Activated effector memory CD4-positive, alpha-beta T cell treated with Interleukin-2 at 50 U/mL for 16 hours (primary cell): ENCODE measurements at places on chromosomes 2 and 18.

DNA sequence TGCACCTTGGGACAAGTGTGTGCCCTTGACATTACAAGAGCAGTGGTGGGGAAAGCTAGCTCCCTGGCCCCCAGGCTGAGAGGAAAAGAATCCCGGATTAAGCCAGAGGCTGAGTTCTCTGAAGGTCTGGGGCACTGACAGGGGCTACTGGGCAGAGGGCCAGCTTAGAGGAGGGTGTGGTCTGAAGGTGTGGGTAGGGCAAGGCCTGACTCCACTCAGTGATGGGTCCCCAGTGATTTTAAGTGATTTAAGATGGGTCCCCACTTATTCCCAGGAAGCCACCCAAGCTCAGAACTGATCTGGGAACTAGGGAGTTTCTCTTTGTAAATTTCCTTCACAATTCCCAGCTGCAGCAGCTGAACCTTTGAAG, 8.8 kb downstream of the TMEM37 start:
- DNase-seq: no peak

DNA sequence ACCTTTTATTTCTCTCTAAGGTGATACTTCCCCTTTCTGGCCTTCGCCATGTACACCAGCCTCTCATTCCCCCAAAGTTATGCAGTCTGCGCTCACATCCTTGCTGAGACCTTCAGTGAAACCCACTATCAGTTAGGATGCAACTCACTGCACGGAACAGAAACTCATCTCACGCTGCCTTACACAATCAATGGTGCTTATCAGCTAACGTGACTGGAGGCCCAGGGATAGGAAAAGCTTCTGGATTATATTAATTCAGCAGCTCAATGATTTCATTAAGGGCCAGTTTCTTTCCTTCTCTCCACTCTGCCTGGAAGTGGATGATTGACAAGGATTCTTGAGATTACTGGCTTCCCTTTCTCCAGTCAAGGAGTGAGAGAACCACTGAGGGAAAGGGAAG, 44.8 kb downstream of the CDH2 start:
- DNase-seq: no peak

GRCh38 chr2:156182132-156182531, 150.4 kb downstream of the NR4A2 start:
- no peak for DNase-seq

DNA sequence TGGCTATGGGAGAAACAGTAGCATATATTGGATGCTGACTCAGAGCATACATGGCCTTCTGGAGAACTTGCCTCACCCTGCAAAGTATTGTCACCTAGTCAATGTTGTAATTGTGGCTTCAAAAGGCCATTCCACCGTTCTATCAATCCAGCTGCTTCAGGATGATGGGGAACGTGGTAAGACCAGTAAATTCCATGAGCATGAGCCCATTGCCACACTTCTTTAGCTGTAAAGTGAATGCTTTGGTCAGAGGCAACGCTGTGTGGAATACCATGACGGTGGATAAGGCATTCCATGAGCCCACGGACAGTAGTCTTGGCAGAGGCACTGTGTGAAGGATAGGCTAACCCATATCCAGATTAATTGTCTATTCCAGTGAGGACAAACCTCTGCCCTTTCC, 1300.1 kb upstream of the ACVR2A start:
- DNase-seq: no peak

- peak; percentile 51 for DNase-seq
These were observed 19.3 kb downstream of the GPR55 start for GRCh38 chr2:230905448-230906421.

- no peak for DNase-seq
These were observed 98.6 kb upstream of the EPB41L5 start for GRCh38 chr2:119914266-119914665.

DNA sequence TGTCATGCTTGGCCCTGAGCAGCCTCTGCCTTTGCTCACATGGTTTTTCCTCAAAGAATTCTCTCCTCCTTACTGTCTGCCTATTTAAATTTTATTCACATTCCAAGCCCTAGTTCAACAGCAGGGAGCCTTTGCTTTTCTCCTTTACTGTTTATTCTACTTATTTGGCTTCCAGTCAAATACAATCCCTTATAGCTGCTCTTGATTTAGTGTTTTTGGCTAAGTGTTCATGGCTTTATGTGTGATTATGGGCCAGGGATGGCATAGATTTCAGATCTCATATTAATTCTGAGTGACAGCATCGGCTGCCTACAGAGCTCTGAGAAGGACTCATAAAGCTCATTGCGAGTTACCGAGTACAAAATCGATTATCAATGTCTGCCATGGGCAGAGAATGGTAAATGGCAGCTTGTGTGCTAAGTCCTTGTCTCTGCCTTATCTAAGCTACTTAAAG, 106.7 kb downstream of the METTL8 start:
- DNase-seq: no peak
